ENCODE measurements at places on chromosomes 2 and 18. TPM values are rescaled to one million over a fixed set of nuclear protein-coding genes. Genes with fewer than 3 reads are reported as not detected.

DNA sequence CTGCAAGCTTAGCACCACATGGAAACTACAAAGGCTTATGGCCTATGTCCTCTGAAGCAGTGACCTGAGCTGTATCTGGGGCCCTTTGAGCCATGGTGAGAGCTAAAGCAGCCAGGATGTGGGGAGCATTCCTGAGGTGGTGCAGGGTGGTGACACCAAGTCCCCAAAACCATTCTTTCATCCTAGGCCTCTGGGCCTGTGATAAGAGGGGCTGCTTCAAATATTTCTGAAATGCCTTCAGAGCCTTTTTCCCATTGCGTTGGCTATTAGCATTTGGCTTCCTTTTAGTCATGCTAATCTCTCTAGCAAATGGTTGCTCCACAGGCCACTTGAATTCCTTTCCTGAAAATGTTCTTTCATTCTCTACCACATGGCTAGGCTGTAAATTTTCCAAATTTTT is 13.4 kb downstream of the CCDC150 start:
- no peak overlapping the region for H3K4me3 ChIP-seq
- H3K27ac ChIP-seq, result no peak overlapping the region
- no peak for DNase-seq
- no peaks in the 10 kb centered on the region for H3K27me3 ChIP-seq

DNA sequence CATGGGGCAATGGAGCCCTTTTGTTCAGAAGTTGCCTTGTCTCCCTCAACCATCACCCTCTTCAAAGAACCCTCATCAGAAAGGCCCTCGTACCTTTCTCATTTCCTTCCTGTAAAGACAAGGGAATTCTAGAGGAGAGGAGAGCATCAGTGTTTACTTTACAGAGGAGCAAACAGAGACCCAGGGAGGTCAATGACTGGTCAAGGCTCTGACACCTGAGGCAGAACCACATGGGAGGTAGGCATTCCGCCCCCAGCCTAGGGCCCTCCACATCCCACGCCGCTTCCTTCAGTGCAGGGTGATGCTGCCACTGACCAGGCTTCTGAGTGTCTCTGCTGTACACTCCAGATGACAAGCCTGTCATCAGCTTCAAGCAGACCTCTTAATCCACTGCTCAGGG is 104.7 kb downstream of the NRP2 start:
- no peaks in the 10 kb centered on the region for H3K4me1 ChIP-seq
- no peak overlapping the region for H3K27ac ChIP-seq
- no peak overlapping the region for H3K4me3 ChIP-seq
- DNase-seq, result no peak
- H3K36me3 ChIP-seq, result peaks cover 9% of the 10 kb centered on the region

- DNase-seq, result no peak
Observed at GRCh38 chr2:108625186-108625827, 91.0 kb downstream of the LIMS1 start.

DNA sequence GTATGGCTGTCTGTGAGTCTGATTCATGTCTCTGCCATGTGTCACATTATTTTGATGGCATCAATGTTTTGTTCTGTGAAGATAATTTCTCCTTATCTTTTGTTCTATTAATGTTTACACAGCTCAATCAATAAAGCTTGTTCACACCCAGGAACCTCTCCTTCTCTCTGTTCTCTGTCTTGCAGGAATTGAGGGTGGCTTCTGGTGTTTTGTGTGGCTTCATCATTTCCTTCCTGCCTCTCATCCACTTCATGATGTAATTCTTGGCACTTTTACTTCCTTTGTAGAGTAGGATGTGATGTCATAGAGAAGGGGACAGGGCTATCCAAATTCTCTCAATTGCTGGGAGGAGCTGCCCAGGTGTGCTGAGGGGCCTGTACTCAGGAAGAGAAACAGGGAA is 27.2 kb downstream of the ASXL3 start:
- H3K27me3 ChIP-seq, result peaks cover 3% of the 10 kb centered on the region
- no peak overlapping the region for H3K27ac ChIP-seq
- H3K36me3 ChIP-seq, result no peaks in the 10 kb centered on the region
- H3K4me3 ChIP-seq, result peak overlapping the region; percentile 67
- no peak for DNase-seq

DNA sequence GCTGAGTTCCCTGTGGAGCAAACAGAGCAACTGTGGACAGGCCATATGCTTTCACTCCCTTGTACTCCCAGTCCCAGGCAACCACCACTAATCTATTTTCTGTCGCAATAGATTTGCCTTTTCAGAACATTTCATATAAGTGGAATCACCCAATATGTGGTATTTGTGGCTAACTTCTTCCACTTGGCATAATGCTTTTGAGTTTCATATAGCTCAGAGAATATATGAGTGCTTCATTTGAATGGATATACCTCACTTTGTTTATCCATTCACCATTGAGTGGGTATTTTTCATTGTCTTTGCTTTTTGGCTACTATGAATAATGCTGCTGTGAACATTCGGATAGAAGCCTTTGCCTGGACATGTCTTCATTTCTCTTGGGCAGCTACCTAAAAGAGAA is 151.9 kb downstream of the CERS6 start:
- DNase-seq, result no peak
- H3K27ac ChIP-seq, result peak overlapping the region; percentile 48
- H3K27me3 ChIP-seq, result peaks cover 8% of the 10 kb centered on the region
- H3K4me1 ChIP-seq, result peaks cover 10% of the 10 kb centered on the region
- H3K4me3 ChIP-seq, result no peak overlapping the region

GRCh38 chr18:59083136-59083818 is 56.4 kb upstream of the SEC11C start:
- peaks cover 2% of the 10 kb centered on the region for H3K4me1 ChIP-seq
- H3K36me3 ChIP-seq, result no peaks in the 10 kb centered on the region
- peak overlapping the region; percentile 32 for H3K4me3 ChIP-seq
- DNase-seq, result no peak
- no peak overlapping the region for H3K27ac ChIP-seq

- no peak for DNase-seq
- no peak overlapping the region for H3K4me3 ChIP-seq
- H3K27ac ChIP-seq, result no peak overlapping the region
- peaks cover 7% of the 10 kb centered on the region for H3K4me1 ChIP-seq
Observed at GRCh38 chr2:203599509-203599908, 64.4 kb upstream of the RAPH1 start.

DNA sequence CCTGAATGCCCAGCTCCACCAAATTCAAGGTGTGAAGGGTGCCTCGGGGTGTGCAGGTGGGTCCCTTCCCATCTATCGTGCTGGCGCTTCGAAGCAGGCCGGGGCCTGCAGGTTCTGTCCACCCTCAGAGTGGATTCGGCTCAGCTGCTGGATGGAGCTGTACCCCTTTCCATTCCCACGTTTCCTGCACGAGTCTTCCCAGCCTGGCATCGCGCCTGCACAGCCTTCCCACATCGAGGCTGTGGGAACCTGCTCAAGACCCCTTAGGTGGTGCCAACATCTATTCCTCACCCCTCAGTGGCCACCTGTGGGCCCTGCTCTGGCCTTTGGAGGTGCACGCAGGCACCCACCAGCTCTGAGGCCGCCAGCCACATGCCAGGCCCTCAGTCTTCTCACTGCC is 65.7 kb downstream of the PDCL3 start:
- no peak for DNase-seq
- H3K4me1 ChIP-seq, result no peaks in the 10 kb centered on the region
- no peaks in the 10 kb centered on the region for H3K36me3 ChIP-seq
- no peak overlapping the region for H3K4me3 ChIP-seq
- peaks cover 2% of the 10 kb centered on the region for H3K27me3 ChIP-seq
- no peak overlapping the region for H3K27ac ChIP-seq

DNA sequence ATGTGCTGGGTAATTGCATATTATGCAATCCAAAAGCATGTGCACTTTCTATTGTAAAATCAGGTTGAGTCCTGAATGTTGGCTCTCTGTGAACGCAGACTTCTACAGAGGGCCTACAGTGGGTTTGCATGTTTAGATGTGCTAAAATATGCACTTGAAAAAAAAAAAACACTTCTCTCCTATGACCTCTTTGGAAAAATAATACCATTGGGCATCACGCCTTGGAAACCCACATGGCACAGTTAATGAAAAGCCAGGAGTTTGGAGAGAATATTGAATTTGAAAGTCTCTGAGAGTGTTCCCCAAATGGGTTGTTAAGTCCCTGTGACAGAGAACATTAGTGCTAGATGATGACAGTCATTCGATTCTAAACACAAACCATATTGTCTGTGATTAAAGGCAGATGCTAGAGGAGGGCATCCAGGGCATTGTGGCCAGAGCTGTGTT is 710.4 kb upstream of the PIK3C3 start:
- no peak overlapping the region for H3K4me3 ChIP-seq
- no peaks in the 10 kb centered on the region for H3K27me3 ChIP-seq
- no peak overlapping the region for H3K27ac ChIP-seq

DNA sequence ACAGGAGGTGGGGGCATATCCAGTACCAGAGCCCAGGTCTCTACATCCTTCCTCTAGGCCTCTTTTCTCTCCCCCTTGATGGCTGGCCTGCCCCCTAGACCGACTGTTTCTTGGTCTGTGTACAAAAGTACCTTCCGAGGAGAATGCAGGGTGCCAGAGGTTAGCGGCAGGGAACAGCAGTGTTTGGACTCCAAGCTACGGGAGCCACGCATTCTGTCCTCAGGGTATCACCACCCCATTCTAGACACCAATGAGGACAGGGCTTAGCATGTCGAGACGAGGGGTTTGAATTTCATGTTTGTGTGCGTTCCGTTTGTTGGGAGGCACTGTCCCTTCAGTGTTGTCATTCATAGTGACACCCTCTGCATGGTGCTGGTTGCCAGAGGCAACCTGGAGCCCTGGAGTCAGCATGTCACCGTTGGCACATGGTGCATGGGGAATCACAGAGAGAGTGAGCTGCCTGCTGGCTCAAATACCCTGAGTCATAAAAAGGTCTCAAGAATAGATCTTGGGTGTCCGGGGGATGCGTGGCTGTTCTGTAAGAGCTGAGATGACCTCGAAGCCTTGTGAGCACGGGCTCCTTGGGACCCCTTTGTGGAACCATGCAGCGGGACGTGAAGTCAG is 57.2 kb upstream of the LDLRAD4 start:
- no peak for DNase-seq
- no peaks in the 10 kb centered on the region for H3K4me1 ChIP-seq
- H3K4me3 ChIP-seq, result no peak overlapping the region
- H3K36me3 ChIP-seq, result peaks cover 13% of the 10 kb centered on the region

GRCh38 chr2:24827321-24828237 is 34.4 kb downstream of the CENPO start:
- DNase-seq, result peak; percentile 85
- peaks cover 9% of the 10 kb centered on the region for H3K27me3 ChIP-seq
- peaks cover under 1% of the 10 kb centered on the region for H3K36me3 ChIP-seq
- peak overlapping the region; percentile 83 for H3K27ac ChIP-seq

- no peak for DNase-seq
- peaks cover 1% of the 10 kb centered on the region for H3K27me3 ChIP-seq
- H3K4me1 ChIP-seq, result peaks cover 3% of the 10 kb centered on the region
- no peak overlapping the region for H3K4me3 ChIP-seq
- no peak overlapping the region for H3K27ac ChIP-seq
- no peaks in the 10 kb centered on the region for H3K36me3 ChIP-seq
Observed at GRCh38 chr2:99156891-99157290, 2.1 kb downstream of the LIPT1 start.

DNA sequence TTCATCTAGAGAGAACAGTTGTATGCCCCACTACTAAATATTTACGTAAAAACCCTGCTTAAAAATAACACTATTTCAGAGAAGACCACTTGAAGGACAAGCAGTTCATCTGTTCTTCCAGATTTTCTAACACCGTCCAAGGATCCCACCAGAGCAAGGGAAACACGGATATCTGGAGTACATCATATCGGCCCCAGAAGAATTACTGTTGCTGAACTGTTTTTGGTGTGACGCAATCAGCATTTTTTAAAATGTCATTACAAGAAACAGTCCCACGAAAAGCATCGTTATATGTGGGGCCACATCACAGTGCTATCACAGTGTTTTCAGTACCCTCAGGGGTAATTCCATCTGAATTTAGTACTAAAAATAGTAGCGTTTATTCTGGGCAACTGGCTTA is 134.5 kb upstream of the PKDCC start:
- no peaks in the 10 kb centered on the region for H3K27me3 ChIP-seq
- H3K4me1 ChIP-seq, result peaks cover 7% of the 10 kb centered on the region
- DNase-seq, result no peak
- H3K4me3 ChIP-seq, result no peak overlapping the region
- H3K27ac ChIP-seq, result no peak overlapping the region

DNA sequence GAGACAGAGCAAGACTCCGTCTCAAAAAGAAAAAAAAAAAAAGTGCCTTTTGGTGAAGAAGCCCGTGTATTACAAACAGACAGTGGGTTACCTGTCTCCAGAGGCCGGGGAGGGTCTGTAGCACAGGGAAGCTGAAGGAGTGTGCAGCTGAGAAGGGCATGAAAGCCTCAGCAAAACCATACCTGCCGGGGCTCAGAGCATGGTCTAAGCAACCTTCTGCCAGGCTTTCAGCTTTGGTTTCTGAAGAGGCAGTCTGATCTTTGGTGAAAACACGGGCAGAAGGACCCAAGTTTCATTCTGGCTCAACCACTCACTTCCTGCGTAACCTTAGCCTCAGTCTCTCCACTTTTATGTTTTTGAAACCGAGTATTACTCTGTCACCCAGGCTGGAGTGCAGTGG is 21.5 kb downstream of the SH2D6 start:
- no peaks in the 10 kb centered on the region for H3K36me3 ChIP-seq
- H3K27ac ChIP-seq, result no peak overlapping the region
- H3K4me1 ChIP-seq, result peaks cover 9% of the 10 kb centered on the region
- H3K27me3 ChIP-seq, result peaks cover 4% of the 10 kb centered on the region
- no peak overlapping the region for H3K4me3 ChIP-seq

GPR35 gene
- total RNA-seq, result 1.5 TPM

RUFY4 gene
- total RNA-seq, result not detected

PTGR3 gene
- total RNA-seq, result 20.4 TPM

ANKRD62 gene
- 0.17 TPM for total RNA-seq
